ENCODE measurements at places on chromosomes 7 and 10.
A peak's percentile ranks its signal among the peaks of the same experiment; 100 is the strongest.

- DNase-seq, result no peak
Measured at GRCh38 chr10:129730272-129730992, 233.6 kb downstream of the EBF3 start.

- no peak for DNase-seq
Measured at GRCh38 chr7:73864981-73865711, 4.2 kb downstream of the TMEM270 start.

- DNase-seq, result no peak
Measured at GRCh38 chr10:86341361-86341811, 25.2 kb downstream of the GRID1 start.

GRCh38 chr7:16619979-16620408, 25.6 kb downstream of the ANKMY2 start:
- DNase-seq, result no peak

DNA sequence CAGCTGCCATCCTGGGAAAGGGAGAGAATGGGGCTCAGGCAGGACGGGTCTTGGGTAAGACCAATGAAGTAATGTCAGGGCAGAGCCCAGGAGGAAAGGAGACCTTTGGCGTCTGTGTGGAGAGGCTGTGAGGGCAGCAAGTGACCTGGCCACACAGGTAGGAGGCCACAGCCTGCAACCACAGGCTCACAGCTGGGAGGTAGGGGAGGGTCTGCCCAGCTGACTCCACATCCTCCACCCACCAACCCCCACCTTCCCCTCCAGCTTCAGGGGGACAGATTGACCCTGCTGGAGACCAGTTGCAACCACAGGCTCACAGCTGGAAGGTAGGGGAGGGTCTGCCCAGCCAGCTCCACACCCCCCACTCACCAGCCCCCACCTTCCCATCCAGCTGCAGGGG, 262.2 kb upstream of the TCERG1L start:
- DNase-seq, result no peak

GRCh38 chr7:109611656-109612055, 1042.0 kb downstream of the DNAJB9 start:
- DNase-seq, result peak; percentile 33

DNA sequence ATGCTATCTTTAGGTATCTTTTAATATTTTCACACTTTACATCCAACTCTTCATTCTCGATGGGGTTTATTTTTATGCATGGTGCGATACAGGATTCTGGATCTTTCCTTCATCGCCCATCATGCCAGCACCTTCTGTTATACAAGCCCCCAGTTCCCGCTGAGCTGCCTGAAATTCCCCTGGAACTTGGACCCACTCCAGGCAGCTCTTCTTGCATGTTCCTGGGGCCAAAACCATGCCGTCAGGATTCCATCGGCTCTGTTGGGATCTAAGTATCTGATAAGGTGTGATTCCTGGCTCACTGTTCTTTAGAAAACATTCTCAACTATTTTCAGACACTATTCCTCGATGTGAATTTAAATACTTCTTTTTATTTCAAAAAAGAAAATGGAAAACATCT, 40.5 kb upstream of the PPP2R2D start:
- DNase-seq, result no peak

DNA sequence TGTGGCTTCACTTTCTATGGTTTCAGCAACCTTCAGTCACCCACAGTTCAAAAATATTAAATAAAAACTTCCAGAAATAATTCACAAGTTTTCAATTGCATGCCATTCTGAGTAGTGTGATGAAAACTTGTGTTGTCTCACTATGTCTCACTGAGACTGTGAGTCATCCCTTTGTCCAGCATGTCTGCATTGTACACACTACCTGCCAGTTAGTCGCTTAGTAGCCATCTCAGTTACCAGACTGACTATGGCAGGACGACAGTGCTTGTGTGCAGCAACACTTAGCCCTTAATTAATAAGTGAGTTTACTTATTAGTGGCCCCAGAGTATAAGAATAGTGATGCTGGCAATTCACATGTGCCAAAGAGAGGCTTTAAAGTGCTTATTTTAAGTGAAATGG, 22.5 kb downstream of the CCDC186 start:
- no peak for DNase-seq

- no peak for DNase-seq
Measured at GRCh38 chr7:95089414-95090315, 182.3 kb downstream of the PPP1R9A start.

DNA sequence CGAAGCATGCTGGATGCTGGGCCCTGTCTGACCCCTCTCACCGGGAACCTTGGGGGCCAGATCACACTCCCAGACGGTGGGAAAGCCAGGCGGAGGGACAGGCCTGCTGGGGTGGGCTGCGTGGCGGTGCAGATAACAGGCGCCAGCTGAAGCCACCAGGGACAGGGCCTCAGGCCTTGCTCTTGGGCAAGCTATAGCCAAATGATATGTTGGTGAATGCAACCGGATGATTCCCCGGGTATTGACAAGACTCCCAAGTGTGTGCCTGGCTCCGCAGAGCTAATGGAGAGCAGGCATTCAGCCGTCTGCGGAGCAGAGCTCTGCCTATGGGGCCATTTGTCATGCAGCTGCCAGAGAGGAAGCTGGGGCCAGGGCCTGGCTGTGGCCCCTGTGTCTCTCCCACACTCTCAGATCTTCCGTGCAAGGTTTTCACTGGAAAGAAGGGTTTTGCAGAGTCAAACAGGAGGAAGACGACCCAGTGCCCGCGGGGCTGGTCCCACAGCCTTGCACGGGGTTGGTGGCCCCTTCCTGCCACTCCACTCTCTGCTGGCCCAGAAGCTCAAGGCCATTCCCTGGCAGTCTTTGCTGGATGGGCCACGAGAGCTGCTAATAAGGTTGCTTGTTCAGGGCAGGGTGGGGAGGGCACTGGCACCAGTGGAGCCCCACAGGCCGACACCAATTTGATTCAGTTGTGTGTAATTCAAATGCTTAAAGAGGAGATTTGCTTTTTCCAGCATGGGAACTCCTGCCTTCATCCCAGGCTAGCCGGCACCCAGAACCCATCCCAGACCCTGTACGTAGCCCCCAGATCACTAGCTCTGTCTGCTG, 91.8 kb downstream of the PRKAG2 start:
- DNase-seq, result no peak

DNA sequence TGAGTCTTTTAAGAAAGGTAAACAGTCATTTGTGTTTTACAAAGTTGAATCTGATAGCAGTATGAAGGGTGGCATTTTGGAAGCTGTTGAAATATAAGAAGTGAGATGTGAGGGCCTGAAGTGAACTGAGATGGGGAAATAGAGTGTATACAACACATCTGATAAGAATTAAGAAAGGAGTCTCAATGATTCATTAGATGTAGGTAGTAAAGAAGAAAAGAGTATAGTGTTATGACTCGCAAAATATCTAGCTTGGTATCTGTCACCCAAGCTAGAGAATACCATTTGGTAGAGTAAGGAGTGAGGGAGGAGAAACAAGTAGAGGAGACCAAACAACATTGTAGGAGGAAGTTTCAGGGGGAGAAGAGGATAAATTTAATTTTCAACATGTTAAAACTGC, 5.3 kb downstream of the PTPN12 start:
- no peak for DNase-seq

DNA sequence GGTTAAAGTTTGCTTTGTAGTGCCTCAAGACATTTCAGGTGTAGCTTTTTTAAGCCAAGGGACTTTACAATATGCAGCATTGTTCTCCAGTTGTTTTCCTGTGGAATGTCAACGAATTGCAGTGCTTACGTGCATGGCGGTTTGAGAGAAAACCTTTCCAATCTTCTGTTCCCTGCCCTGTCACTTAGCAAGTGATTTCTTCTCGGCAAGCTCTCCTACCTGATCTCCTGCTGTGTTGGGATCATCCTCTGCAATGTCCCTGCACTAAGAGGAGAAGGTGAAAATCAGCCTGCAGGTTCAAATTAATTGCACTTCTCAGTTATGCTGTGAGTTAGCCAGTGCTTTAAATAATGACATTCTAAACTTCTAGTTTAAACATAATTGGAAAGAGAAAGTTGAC, 197.6 kb upstream of the FZD1 start:
- no peak for DNase-seq

DNA sequence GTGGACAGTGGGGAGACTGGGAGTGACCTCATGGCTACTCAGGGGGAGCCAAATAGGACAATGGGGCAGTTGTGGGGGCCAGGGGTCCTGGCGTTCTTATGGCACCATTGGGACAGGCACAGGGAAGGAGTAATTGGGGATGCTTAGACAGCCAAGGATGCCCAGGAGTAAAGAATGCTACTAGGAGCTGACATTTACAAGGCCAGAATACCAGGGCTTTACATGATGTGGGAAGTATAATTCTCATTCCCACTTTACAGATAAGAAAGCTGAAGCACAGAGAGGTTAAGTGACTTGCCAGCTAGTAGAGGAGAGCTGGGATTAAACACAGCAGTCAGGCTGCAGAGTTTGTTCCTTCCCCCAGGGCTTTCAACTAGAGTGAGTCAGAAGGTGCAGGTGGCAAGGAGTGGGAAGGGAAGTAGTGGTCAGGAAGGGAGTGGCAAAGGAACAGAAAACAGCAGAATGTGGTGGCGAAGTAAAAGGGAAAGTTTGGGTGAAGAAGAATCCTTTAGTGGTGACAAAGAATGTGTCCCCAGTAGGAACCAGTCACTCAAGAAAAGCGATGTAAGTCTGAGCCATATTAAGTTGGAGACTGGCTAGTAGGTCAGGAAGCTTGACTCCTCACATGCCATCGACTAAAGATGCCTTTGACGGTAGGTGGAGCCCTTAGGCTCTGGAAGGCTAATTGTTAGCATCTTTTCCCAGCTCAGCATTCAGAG, 32.8 kb downstream of the CPVL start:
- DNase-seq, result no peak

DNA sequence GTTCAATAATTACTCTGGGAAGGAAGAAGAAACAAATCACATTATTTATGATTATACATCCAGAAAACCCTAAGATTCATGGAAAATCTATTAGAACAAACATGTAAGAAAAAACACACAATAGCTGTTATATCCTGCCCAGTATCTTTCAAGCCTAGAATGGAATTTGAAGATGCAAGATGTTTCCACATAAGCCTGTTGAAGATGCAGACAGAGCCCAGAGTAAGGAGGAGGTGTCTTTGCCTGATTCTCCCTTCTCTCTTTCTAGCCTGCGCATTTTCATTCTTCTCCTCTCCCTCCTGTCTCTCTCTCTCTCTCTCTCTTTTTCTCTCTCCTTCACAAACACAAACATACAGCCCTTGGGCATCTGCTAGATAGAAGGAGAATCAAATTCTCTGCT, 170.1 kb upstream of the INHBA start:
- DNase-seq, result no peak

DNA sequence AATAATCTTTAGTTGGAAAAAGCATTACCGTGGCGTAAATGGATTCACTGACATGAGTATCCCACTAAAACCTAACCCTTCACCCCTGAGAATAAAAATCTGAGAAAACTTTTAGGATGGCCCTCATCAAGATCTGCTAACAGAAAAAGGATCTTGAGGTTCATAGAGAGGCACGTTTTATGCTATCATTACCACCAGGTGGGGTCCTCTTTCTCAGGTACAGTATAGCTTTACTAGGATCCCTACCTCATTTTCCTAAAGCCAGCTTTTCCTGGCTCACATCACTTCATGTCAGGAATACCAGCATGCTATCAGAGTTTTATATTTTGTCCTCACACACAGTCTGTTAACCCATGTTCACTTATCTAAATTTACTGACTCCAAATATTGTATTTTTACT, 173.7 kb downstream of the POM121L12 start:
- no peak for DNase-seq

- DNase-seq, result no peak
Measured at GRCh38 chr10:48490946-48491345, 113.9 kb downstream of the ARHGAP22 start.

DNA sequence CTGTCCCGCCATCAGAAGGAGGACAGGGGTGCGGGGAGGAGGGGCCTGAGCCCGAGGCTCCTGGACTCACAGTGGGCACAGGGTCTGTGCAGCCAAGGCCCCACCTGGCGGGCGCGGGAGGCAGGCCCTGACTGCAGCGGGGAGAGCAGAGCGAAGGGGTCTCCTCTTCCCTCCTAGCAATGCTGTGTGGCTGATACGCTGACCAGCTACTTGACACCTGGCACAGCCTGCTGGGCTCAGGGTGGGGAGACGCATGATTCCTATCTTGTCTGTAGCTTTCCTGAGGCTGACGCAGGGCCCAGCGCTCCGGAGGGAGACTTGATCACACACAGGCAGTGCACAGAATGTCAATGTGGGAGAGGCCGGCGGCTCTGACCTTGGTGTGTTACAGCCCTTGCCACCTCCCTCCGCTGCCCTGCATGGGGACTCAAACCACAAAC, 174.9 kb downstream of the ELFN1 start:
- no peak for DNase-seq

- DNase-seq, result peak; percentile 57
Measured at GRCh38 chr7:139035586-139036353, at the start of gene ZC3HAV1L. TSS of gene ZC3HAV1L (minus strand) at chr7:139036042. CDS start at chr7:139036017, 25 bp downstream.

- no peak for DNase-seq
Measured at GRCh38 chr10:72087969-72088888, at the start of gene SPOCK2. TSS of gene SPOCK2 (minus strand) at chr10:72088551. CDS start at chr10:72088328, 223 bp downstream.

GRCh38 chr7:130092598-130092997, 22.3 kb downstream of the KLHDC10 start:
- DNase-seq, result no peak

DNA sequence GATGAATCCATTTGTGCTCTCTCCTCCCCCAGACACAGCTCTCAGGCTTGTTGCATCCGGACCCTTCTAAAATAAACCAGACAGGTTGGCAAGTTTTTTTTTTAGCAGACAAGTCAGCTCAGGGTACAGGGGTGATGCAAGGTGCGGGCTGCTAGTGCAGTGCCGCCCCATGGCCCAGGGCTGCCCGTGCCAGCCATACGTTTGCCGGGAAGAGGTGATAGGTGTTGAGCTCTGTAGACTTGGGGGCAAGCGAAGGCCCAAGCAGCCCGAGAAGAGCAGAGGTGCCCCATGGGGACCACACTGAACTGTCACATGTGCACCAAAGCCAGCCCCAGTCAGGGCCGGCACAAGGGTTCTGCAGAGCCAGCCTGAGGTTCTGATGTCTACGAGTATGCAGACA, 57.1 kb upstream of the PDSS1 start:
- no peak for DNase-seq

GRCh38 chr7:141312828-141313521, 238.2 kb upstream of the AGK start:
- DNase-seq, result no peak

DNA sequence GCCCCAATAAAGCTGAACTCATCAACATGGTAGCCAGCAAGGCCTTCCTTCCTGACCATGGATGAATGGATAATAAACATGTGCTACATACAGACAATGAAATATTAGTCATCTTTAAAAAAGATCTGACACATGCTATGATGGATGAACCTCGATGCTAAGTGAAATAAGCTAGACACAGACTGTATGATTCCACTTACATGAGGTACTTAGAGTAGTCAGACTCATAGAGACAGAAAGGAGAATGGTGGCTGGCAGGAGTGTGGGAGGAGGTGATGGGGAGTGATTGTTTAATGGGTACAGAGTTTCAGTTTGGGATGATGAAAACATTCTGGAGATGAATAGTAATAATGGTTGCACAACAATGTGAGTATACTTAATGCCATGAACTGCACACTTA, 114.1 kb upstream of the SORCS3 start:
- DNase-seq, result no peak

- no peak for DNase-seq
Measured at GRCh38 chr10:79610601-79611191, at the start of gene SFTPA1. TSS of gene SFTPA1 (plus strand) at chr10:79610939. CDS start at chr10:79611826, 887 bp downstream.

- no peak for DNase-seq
Measured at GRCh38 chr7:101519324-101520023, 109.6 kb downstream of the MYL10 start.

- peak; percentile 48 for DNase-seq
Measured at GRCh38 chr7:100483722-100484672, at the start of gene NYAP1. TSS of gene NYAP1 (plus strand) at chr7:100483927. CDS start at chr7:100485312, 1,385 bp downstream.
